Neuronal stem cell (in vitro differentiated cells): ENCODE measurements at places on chromosomes 2 and 18.

DNA sequence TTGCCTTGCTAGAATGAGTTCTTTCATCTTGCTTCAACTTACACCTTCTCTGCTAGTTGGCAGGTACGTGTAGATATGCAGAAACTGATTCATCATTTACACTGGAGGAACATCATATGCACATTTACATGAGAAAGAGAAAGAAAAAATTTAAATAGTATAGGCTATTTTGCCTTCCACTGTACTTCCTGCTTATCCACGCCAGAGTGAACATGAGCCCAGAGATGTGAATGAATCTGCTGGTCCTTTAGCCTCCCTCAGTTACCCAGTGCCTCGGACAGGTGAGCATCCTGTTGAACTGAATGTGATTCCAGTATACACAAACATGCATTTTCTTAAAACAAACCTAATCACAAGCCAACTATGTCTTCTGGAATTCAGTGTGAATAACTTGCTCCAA is 83.6 kb downstream of the SESTD1 start:
- no peak for DNase-seq

GRCh38 chr2:176555112-176555511 is 285.9 kb downstream of the MTX2 start:
- no peak for DNase-seq

- DNase-seq = no peak
These were observed 1674.8 kb upstream of the TMEFF2 start for GRCh38 chr2:193869564-193869963.

- no peak for DNase-seq
These were observed 482.7 kb upstream of the UBE2E3 start for GRCh38 chr2:180497621-180498152.

GRCh38 chr2:209763106-209763505 is 8.5 kb upstream of the UNC80 start:
- no peak for DNase-seq

GRCh38 chr2:36404754-36405153 is 49.2 kb downstream of the CRIM1 start:
- no peak for DNase-seq

DNA sequence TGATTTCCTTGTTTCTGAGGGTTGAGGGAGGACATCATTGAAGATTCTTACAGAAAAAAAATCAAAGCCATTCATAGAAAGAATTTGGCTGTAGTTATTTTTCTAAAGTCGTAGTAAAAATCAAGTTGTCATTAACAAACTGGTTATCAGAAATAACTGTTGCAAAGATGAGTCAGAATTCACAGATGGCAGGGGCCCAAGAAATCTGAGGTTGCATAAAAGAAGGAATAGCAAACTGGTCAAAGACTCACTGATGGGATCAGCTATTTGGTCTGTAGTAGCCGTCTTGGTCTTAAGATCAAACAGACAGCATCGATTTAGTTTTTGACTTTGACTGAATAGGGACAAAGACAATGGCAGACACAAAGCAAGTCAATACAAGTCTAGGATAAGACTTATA is 334.3 kb downstream of the FIGN start:
- DNase-seq = no peak

DNA sequence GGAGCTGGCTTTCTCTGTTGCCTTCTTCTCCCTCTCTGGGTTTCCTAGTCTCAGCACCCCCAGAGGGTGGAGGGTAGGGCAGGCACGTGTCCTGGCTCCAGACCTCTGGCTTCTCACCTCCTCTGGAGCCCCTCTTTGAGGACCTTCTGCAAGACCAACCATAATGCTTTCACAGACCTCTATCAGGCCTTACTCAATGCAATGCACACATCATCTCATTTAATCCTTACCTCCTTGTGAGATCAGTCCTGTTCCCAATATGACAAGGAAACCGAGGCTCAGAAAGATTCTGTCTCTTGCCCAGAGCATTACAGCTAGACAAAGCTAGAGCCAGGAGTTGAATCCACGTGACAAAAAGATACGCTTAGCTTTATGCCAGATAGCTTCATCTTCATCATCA is 8.2 kb downstream of the ATOH8 start:
- no peak for DNase-seq

DNA sequence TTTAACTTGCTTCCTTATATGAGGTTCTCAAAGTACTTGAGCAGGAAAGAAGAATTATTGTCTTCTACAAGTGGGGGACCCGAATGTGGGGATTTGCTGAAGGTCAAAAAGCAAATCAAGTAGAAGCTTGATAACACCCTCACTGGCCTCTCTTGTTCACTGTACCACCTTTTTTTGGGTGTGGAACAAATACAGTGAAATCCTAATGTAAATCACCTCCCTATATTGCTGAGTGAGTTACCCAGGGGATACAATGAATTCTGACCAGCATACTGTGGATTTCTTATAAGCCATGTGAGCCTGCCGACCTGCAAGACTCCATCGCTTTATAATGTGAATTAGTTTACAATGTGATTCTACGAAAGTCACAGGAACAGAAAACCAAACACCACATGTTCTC is 66.5 kb downstream of the DOCK10 start:
- no peak for DNase-seq
